Activated CD4-positive, CD25-positive, alpha-beta regulatory T cell treated with anti-CD3 and anti-CD28 coated beads, Interleukin-2, amount 50 U/mL, for 16 hours (primary cell): ENCODE measurements at places on chromosomes 4 and X.

- no peak for DNase-seq
Observed at GRCh38 chr4:168931215-168931650, 78.8 kb downstream of the CBR4 start.

- no peak for DNase-seq
Observed at GRCh38 chr4:37828843-37829242, 2.4 kb downstream of the PGM2 start.

DNA sequence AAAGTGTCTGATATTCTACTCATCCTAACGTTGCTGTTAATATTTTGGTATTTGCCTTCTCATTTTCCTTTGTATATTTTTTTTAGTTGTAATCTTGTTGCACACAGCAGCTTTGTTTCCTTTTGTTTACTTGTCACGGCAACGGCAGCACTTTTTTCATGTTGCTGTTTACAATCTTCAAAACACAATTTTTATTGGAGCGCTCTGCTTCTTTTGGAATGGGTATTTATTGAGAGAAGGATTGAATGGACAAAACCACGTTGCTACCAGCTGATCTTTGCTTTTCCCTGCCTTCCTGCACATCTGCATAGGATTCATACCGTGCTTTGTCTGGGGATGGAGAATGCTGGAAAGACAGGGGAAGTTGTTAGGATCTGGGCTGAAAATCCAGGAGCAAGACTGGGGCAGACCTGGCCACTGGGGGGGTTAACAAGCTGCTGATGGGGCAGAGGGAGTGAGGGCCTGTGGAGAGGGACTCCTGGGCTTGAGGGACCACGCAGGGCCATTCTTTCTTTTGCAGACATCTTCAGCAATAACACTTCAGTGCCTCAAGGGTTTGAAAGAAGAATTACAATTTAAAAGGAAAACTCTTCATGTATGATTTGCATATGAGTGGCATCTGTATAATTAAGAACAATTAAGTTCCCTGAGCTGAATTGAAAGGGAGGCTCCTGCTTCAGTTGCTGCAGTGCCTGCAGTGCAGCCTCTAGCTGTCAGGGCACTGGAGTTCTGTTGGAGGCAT, 69.8 kb downstream of the TMEM131L start:
- DNase-seq, result no peak

DNA sequence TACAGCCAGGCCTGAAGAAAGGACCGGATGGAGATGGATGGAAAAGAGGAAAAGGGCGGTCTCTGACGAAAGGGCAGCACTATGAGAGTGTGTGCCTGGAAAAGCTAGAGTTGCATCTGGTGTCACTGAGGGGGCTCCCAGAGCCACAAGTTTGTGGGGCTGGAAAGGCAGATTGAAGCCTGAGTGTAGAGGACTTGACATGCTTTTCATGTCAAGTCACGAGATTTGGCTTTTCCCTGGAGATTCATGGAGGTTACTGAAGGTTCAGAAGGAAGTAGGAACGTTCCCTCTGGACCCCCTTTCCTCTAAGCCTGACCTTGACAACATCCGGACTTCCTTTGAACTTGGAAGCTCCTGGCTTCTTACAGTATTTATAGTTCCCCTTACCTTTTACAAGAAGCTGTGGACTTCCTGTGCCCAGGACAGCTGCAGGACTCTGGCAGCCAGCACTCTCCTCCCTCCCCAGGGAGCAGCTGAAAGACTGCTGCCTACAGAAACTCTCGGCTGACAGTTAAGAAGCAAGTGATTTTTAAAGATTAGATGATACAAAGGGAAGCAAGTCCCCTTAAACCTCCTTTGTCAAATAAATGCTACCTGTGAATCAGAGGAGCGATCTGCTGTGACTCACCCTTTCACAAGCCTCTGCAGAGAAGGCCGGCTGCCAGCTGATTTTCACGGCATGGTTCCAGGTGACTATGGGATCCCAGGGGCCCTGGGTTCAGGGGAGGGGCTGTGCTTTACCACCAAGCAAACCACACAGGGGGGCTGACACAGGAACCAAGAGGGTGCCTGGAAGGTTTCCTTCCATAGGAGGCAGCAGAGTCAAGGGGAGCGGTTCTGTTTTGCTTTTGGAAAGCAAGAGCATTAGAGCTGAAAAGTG, 72.9 kb upstream of the STIM2 start:
- DNase-seq, result no peak

DNA sequence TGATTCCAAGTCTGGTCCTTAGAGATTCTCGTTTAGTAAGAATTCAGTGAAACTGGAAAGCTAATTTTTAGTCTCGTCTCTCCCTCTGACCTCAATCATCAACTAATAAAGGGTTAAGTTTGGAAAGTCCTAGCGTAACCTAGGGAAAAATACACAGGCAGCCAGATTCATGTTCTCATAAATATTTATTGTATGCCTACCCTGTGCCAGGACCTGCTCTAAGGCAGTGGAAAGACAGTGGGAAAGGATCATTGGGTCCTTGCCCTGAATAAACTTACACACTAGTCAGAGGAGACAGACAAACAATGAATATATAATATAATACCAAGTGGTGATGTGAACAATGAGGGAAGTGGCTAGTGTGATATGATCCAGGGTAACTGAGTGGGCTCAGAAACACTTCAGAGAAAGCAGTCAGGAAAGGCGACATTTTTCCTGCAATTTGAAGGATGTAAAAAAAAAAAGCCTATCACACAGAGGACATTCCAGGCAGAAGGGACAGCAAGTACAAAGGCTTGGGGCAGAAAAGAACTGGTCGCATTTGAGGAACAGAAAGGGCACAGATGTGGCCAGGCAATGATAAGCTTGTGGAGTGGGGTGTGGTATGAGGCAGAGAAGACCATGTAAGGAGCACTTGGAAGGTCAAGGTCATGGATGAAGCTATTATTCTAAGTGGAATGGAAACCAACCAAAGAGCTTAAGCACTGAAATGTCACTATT, 128.8 kb downstream of the AMELX start:
- no peak for DNase-seq

GRCh38 chr4:164807611-164808010, 53.7 kb downstream of the SMIM31 start:
- no peak for DNase-seq

- no peak for DNase-seq
Observed at GRCh38 chr4:158461336-158461735, 60.3 kb upstream of the RXFP1 start.

DNA sequence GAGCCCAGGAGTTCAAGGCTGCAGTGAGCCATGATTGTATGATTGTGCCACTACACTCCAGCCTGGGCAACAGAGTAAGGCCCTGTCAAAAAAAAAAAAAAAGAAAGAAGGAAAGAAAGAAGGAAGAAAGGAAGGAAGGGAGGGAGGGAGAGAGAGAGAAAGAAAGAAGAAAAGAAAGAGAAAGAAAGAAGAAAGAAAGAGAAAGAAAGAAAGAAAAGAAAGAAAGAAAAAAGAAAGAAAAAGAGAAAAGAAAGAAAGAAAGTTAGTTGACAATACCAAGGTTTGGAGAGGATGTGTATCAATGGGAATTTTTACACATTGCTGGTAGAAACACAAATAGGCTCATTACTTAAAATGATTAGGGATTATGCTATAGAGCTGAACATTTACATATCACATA, 19.8 kb downstream of the RADX start:
- no peak for DNase-seq

GRCh38 chr4:75345423-75345822, 168.8 kb downstream of the RCHY1 start:
- no peak for DNase-seq

- DNase-seq, result no peak
Observed at GRCh38 chrX:39675619-39676018, 422.1 kb downstream of the BCOR start.

DNA sequence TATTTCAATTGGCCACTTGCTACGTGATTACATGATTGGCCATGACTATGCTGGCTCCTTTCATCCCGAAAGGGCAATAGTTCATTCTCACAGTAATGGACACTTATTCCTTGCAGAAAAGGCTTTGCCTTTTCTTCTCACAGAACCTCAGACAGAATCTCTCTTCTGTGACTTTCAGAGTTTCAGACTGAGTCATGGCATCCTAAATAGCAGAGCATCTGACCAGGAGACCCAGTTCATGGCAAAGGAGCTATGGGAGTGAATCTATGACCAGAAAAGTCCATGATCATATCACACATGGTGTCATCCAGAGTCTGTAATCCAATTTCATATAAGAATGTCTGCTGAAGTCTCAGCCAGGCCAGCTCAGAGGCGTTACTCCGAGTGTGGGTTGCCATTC, 263.3 kb upstream of the CLNK start:
- DNase-seq, result no peak

GRCh38 chrX:24777660-24778059, 83.9 kb downstream of the POLA1 start:
- no peak for DNase-seq

DNA sequence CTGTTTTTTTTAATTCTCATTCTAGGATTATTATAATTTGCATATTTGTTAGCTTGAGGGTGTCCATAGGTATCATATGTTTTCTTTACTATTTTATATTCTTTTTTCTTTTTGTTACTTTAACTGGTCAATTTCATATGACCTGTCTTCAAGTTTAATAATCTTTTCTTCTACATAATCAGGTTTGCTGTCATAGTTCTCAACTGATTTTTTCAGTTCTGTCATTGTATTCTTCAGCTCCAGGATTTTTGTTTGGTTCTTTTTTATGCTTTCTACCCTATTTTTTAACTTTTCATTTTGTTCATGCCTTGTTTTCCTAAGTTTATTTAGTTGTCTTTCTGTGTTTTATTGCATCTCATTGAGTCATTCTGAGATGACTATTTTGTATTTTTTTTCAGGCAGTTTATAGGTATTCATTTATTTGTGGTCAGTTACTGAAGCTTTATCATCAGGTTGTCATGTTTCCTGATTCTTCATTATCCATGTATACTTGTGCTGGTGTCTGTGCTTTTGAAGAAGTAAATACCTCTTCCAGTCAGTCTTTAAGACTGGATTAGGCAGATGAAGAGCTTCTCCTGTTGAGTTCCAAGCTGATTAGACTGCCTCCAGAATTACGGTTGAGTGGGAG, 220.3 kb upstream of the VEGFC start:
- DNase-seq, result no peak

- no peak for DNase-seq
Observed at GRCh38 chr4:148369919-148370318, 72.3 kb downstream of the NR3C2 start.

DNA sequence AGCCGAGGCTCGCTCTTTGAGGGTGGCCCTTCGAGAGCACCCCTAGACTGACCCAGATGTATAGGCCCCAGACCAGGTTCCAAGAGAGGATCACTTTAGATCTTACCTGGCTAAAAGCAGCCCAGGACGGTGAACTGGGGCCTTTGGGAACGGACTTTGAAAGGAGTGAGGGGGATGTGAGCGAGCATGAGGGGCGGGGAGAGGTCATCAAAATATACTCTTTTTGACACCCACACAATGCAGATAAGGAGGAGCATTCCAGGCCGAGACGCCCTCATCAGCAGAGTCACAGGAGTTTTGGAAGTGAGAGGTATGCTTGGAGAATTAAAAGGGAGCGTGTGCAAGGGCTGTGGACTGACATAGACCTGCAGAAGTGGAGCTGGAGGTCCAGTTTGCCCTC, 528 bp downstream of the NSDHL start:
- no peak for DNase-seq

DNA sequence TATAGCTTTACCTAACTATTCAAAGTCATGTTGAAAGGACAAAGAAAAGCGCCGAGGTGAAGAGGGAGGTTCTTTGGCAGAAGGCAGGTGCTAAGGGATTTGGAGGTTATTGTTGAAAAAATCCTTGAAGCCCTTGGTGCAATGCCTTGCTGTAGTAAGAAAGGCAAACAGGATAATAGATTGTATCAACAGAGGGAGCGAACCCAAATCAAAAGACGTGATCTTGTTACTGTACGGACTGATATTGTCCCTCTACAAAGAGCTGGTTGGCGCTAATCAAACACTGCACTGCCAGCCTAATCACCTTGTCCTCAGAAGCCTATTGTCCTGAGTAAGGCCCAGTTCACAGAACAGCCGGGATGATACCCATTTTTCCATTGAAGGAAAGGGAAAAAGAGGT, 182.9 kb downstream of the ZIC3 start:
- no peak for DNase-seq

DNA sequence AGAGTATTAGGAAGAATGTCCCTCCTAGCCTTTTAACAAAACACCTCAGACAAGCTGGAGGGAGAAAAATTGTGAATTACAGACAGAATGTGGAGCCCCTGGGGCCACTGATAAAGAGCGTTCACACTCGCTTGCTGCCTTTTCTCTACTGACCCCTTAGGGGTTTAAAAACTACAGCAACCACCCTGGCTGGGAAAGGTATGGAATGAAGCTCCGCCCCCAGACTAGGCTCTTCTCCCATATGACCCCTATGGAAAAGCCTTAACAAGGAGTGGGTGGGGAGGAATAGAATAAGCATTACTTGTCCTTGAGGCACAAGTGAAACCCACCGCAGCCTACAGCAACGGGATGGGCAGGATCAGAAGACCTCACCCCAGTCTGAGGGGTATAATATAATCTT, 26.3 kb downstream of the ANKRD50 start:
- DNase-seq, result no peak

DNA sequence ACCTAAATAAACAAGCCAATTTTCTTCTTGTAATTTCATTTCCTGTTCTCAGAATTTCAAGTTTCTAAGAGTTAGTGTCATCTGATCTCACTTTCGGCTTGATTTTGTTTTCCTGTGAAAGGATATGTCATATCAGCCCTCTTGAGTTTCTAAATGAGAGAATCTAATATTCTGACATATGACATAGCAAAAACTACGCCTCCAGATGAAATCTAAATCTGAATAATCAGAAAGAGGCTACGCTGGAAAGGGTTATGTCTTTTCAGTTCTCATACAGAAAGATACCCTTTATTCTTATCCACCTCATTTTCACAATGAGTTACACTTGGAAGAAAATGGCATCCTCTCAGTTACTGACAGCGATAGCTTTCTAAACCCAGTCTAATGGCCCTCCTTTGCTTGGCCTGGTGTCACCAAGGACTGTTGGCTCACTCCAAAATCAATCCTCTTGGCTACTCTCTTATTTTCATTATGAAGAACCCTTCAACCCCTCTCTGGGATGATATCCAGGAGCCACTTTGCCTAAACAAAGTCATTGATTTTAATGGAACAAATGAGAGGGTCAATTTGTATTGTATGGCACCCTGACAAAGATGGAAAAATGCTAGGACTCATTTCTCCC, 65.6 kb downstream of the ASB9 start:
- DNase-seq, result no peak

DNA sequence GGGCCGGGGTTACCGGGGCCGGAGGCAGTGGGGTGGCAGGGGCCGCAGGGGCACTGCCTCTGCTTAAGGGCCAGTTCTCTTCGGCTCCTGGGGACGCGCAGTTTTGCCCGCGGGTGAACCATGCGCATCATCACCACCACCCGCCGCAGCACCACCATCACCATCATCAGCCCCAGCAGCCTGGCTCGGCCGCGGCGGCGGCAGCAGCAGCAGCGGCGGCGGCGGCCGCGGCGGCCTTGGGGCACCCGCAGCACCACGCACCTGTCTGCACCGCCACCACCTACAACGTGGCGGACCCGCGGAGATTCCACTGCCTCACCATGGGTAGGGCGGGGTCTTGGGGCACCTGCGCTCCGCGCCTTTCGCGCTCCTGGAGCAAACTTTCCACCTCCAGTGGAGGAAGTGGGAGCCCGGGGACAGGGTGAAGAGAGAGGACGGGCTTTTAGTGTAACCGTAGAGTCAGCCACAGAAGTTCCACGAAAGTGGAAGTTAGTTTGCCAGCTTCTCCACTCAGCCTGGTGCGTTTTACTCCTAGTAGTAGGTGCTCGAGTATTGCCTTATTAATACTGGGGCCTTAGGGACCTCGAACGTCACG, 729 bp downstream of the GSX2 start:
- no peak for DNase-seq
